AG04450 (cell line): ENCODE measurements at places on chromosomes 1 and 21.

DNA sequence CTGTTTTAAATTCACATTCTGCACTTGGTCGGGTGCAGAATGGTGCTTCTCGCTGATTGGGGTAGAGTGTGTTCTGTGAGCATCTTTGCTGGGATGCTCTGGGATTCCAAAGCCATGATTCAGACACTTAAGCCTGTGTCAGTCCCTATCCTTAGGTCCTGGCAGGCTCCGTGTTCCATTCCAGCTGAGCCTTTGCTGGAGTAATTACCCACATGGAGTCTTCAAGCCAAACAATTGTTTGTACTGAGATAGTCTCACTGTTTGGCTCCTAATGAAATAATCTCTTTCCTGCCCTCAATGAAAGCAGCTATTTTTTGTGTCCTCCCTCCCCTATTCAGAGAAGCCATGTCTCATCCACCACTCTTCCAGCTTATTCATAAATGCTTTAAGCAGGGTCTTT is 18.7 kb downstream of the SMAP2 start:
- no peak for DNase-seq

- DNase-seq = no peak
Observed at GRCh38 chr21:42269386-42269785, 45.8 kb downstream of the TFF3 start.

DNA sequence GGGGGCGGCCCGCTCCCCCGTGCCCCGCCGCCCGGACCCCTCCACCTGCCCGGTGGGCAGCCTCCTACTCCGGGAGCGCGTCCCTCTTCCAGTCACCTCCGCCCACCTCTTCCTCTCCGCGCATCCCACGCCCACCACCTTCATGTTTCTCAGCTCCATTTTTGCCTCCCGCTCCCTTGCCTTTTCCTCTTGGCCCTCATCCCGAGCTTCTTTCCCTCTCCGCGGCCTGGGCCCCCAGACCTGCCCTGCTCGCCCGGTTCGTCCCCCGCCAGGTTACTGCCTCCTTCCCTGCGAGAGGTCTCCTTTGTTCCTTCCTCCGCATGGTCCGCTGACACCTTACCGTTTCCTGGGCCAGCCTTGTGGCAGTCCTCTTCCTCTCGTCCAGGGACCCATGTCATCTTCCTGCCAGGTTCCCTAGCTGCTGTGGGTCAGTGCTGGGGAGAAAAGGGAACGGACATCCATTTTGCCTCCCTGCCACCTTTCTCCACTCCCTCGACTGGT is 563 bp downstream of the QSOX1 start:
- DNase-seq = no peak

- DNase-seq = no peak
Observed at GRCh38 chr1:173414136-173414535, 63.0 kb upstream of the PRDX6 start.

DNA sequence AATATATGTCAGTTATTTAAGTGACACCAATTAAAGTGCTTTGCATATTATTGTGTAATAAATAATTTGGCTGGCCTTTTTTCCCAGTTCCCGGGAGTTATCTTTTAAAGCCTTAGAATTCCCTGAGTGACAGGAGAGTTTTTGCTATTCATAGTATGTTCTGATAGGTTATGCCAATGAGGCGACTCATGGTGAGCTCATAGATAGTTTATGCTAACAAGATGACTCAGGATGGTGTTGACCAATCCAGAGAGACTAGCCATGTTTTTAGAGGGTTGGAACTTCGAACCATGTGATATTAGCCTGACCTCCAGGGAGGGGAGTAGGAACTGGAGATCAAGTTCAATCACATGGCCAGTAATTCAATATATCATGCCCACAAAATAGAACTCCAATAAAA is 310.8 kb downstream of the USP25 start:
- no peak for DNase-seq

- DNase-seq = no peak
Observed at GRCh38 chr1:70041317-70042045, 163.9 kb downstream of the LRRC40 start.

GRCh38 chr1:207815913-207816291 is 64.0 kb downstream of the CD46 start:
- no peak for DNase-seq

DNA sequence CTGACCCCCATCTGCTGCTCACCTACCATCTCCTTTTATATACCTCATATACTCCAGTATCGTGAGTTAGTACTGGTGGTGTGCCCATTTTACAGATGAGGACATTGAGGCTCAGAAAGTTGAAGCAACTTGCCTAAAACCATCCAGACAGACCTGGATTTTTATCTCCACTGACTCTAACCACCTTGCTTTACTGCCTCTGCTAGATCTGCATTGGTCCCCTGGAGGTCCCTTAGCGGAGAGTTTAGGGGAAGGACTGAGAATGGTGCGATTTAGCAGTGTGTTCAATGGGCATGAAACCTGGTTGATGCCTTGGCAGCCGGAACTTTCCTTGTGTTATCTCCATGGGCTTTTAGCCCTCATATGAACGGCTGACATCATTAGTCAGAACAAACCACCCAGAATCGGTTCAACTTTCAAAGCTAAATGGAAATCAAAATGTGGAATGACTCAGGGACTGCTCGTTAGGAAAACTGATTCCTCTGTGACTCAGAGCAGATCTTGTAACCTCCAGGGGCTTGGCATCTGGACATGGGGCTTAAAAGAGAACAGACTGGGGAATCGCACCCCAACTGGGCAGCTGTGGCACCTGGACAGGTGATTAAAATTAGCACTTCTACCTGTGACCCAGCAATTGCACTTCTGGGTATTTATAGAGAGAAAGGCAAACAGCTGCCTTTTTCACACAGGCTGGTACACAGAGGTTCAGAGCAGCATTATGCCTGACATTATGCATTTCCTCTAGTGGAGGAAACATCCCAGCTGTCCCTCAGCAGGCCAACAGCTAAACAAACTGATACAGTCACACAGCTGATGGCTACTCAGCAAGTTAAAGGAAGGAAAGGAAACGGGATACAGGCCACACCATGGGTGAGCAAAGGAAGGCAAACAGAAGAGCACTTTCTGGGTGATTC is 25.3 kb downstream of the TMEM51 start:
- peak; percentile 86 for DNase-seq

DNA sequence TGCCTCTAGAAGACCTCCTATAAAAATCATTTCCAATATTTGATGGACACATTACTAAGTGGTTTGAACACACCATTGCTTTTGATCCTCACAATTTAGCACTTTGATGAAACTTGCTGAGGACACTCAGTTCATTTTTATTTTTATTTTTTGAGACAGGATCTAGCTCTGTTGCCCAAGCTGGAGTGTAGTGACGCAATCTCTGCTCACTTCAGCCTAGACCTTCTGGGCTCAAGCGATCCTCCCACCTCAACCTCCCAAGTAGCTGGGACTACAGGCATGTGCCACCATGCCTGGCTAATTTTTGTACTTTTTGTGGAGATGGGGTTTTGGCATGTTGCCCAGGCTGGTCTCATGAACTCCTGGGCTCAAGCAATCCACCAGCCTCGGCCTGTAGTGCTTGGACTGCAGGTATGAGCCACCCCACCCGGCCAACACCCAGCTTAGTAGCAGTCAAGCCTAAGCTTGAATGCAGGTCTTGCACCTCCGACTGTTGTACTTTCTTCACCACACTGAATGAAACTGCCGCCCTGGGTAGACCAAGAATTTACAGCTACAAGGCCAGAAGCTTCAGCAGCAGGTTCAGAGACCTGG is 24.8 kb upstream of the ATP2B4 start:
- DNase-seq = no peak

DNA sequence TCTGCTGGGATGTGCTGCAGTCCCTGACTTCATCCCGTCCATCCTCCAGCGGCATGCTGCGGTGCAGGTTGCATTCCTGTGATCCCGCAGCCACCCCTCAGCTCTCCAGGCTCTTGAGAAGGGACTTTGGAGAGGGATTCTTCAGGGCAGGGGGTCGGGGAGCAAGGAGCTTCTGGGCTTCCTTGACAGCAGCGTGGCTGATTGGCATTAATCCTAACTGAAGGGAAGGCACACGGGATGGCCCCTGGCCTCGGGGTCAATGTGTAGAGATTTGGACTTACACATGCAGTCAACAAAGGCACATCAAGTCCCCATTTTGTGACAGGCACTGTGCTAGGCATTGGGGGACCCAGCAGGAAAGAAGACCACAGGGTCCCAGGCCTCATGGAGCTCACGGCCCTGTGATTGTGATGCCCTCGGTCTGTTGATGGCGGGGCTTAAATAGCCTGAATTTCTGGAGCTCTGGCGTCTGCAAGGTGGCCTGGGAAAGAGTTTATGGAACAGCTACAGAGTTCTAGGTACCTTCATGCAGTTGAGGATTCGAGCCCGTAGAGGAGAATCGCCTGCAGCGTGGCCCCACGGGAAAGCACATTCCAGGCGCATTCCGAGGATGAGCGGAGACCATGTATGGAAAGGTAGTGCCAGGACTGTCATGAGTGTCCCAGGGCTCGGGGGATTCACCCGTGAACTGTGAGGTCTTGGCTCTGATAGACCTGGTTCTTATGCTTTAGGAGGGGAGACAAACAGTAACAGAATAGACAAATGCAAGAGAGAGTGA is 20.1 kb downstream of the PSEN2 start:
- DNase-seq = no peak

DNA sequence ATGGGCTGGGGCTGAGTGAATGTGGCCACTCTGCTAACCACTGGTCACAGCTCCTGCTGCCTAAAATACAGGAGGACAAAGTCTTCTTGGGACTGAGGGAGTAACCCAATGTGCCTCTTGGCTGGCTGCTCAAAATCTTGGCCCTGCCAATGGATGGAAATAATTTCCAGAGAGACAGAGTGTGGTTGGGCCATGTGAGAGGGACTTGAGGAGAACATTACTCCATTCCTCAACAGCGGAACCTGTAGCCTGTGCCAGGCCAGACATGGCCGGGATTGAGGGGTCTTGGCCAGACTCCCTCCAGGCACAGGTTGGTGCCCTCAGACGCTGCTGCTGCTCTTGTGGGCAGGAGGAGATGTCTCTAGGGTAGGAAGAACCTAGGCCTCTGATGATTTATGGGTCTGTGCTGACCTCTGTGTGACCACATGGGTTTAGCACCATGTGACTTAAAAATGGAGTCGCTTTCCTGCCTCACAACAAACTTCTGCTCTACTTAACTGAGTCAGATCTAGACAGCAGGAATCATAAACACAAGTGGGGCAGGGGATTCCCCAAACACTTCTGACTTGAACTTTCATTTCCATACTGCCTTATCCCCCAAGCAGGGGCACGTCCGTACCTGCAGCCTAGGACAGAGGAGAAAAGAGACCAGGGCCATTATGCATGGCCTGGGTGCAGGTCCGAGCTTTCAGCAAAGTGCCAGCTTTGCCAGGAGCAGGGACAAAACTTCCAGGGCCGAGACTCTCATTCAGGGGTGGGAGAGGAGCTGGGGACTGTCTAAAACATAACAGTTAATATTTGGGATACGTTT is 79.2 kb downstream of the CD34 start:
- DNase-seq = no peak

- DNase-seq = no peak
Observed at GRCh38 chr1:40736085-40736531, 44.6 kb downstream of the NFYC start.

GRCh38 chr1:6027591-6027990 is 18.1 kb upstream of the KCNAB2 start:
- no peak for DNase-seq

DNA sequence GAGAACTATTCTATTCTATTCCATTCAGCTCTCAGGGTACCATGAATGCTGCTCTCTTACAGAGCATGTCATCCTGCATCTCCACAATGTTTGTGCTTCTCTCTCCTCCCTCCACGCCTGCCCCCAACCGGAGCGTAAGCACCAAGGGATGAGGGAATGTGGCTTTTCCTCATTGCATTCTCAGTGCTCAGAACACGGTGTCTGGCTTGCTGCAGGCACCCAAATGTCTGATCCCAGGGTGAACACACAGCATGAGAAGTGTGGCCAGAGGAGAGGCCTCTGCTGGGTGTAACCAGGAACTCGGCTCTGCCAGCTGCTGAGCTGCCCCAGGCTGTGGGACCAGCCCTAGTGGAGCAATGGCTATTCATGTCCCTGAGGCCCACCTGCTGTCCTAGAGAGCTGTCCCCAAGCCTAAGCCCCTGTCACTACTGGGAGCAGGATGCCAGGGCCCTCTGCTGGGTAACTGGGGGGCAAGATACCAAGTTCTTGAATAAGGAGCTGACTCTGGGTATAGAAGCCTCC is 38.3 kb downstream of the OLFML2B start:
- DNase-seq = no peak

DNA sequence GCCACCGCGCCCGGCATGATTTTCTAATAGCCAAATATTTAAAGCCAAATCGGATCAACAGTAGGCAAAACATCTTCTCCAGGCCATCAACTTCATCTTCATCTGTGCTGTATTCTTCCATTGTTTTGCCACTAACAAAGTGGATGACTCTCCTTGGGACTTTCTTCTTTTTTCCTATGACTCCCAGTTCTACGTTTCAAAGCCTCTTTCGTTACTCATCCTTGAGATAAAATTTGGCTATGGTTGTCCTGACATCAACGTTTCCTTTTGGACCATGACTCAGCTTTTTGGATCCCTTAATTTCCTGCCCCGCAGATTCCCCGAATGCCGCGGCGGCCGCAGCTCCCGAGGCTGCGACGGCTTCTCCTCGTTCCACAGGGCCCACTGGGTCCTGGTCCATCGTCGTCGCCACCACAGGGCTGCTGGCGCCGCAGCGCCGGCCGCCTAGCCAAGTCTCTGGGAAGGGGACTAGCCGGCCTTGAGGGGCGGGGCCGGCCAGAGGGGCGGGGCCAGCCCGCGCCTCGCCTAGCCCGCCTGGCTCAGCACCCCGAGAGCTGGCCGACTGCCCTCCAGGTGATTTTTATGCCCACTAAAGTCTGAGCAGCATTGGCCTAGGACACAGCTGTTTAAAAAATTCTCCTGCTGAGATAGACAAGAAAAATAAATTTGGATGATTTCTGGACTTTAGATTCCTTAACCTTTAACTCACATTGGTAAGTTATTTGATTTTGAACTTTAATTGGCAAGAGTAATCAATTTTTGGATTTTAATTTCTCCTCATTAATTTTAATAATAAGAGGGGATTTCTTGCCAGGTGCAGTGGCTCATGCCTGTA is 93.9 kb downstream of the ADCY10 start:
- DNase-seq = peak; percentile 63

DNA sequence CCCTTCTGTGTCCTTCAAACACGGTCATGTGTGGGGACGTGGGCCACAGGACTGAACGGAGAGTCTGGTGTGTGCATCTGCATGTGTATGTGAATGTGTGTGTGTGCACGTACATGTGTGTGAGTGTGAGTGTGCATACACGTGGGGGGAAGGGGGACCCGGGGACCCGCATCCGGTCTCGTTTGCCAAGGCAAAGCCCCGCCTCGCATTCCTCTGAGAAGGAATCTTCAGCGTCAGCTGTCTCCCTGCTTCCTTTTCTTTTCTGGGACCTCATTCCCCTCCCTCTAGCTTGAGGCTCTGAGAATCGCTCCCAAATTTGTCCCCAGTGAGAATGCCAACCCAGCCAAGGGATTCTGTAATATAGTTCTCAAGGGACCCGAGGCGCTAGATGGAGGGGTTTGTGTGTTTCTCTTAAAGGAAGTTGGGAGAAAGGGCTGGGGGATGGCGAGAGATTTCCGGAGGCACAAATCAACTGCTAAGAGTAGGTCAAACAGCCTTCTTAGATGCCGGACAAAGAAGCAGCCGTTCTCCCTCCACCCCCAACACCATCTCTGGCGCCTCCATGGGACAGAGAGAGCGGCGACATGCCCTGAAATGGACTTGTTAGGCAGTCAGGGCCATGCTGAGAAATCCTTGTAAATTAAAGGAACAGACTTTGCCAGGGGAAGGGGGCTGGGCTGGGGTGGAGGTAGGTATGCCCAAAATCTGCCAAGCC is 6.6 kb downstream of the IFFO2 start:
- no peak for DNase-seq
